ENCODE measurements at places on chromosomes 7 and 10. TPM values are rescaled to one million over a fixed set of nuclear protein-coding genes. Genes with fewer than 3 reads are reported as not detected.

ADAM12 gene
- 0.19 TPM for total RNA-seq

PPP1R17 gene
- 2.5 TPM for total RNA-seq

TMEM196 gene
- 0.07 TPM for total RNA-seq

CYP17A1 gene
- total RNA-seq: not detected

PAPOLB gene
- total RNA-seq: 0.11 TPM

ADAMTS14 gene
- 2.3 TPM for total RNA-seq

GAD2 gene
- total RNA-seq: 0.47 TPM

CALN1 gene
- 15.2 TPM for total RNA-seq

CCDC3 gene
- 3.8 TPM for total RNA-seq

LGI1 gene
- not detected for total RNA-seq

BLNK gene
- total RNA-seq: not detected

GSTO1 gene
- 33.8 TPM for total RNA-seq

PTN gene
- total RNA-seq: 28.6 TPM

- DNase-seq: no peak
Measured at GRCh38 chr10:60175441-60175971, 214.2 kb downstream of the ANK3 start.

DNA sequence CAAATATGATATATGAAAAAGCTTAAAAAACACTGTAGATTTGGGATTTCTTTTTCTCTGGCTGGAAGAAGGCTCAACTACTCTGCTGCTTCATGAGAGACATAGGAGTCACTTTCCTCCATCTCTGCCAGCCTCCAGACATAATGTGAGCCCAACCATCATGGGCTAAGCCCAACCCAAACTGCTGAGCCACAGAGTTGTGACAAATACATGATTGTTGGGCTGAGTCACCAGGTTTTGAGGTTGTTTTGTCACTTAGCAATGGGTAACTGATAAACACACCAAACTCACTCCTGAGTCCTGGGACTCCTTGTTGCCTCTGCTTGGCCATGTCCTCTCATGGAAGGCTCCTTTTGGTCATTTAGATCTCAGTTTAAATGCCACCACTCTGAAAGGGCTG lies 381.8 kb upstream of the FZD8 start:
- no peak for DNase-seq

GRCh38 chr10:65911151-65911835 lies 1014.5 kb upstream of the LRRTM3 start:
- no peak for DNase-seq

GRCh38 chr7:158694650-158695049 lies 10.0 kb downstream of the NCAPG2 start:
- no peak for DNase-seq

GRCh38 chr7:8184221-8184620 lies 77.7 kb downstream of the ICA1 start:
- DNase-seq: no peak

DNA sequence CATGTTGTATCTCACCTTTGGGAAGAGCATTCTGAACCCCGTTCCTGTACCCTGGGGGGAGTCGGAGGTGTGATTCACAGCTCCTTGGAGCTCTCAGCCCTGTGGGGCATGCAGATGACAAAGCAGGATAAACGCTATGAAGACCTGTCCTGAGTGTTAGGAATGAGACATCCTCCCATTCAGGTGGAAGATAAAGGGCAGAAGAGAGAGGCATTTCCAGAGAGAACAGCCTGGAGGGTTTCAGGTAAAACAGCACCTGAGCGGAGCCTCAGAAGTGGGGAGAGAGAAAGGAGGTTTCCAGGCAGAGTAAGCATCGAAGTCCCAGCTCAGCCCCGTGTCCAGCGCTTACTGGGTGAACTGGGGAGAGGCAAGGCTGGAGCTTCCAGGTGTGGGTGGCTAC lies 288.9 kb downstream of the KLF6 start:
- DNase-seq: no peak

GRCh38 chr7:91264924-91265681 lies 870 bp downstream of the FZD1 start:
- DNase-seq: no peak

DNA sequence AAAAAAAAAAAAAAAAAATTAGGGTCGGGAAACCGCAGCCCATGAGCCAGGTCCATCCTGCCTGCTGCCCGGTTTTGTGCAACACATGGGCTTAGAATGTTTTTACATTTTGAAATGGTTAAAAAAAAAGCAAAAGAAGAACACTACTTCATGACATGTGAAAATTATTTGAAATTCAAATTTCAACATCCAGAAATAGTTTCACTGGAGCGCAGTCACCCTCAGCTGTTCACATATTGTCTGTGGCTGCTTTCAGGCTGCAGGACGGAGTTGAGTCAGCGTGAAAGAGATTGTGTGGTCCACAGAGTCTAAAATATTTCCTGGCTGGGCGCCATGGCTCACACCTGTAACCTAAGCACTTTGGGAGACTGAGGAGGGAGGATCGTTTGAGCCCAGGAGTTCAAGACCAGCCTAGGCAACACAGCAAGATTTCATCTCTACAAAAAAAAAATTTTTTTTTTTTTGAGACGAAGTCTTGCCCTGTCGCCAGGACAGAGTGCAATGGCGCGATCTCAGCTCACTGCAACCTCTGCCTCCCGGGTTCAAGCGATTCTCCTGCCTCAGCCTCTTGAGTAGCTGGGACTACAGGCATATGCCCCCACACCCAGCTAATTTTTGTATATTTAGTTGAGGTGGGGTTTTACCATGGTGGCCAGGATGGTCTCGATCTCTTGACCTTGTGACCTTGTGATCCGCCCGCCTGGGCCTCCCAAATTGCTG lies 63.9 kb upstream of the ECHDC3 start:
- no peak for DNase-seq

DNA sequence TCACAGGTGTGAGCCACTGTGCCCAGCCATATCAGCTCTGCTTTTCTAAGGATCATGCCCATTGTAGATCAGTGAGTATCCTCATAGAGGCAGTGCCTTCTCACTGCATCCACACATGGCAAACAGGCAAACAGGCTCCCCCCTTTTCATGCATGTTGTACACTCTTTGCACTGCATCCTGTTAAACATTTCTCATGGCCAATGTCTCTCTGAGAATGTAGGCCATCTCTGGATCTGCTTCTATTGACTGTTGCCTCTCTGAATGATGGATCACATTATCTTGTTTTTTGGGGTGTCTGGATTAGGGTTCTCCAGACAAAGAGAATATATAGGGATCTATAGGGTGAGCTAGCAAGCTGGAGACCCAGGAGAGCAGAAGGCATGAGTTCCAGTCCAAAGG lies 13.1 kb upstream of the PPIA start:
- DNase-seq: no peak

DNA sequence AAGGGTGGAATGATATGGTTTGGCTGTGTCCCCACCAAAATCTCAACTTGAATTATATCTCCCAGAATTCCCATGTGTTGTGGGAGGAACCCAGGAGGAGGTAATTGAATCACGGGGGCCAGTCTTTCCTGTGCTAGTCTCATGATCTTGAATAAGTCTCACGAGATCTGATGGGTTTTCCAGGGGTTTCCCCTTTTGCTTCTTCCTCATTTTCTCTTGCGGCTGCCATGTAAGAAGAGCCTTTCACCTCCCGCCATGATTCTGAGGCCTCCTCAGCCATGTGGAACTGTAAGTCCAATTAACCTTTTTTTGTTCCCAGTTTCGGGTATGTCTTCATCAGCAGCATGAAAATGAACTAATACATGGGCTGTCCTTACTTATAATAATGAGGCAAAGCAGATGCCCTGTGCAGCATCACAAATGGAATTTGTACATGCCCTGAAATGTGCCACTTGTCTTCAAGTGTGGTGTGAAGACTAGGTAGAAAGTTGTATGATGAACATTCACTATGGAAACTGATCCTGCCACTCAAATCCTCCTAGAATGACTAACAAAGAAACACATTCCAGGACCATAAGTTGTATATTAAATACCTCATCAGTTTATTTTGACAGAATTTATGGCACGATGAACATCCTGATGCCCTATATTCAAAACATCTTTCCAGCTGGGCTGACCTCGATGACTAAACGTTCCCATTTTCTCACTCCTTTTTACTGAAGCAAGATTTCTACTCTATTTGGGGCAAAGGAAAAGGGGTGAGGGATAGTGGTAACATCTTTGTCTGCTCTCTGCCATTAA lies 122.8 kb upstream of the CTTNBP2 start:
- DNase-seq: no peak

- DNase-seq: no peak
Measured at GRCh38 chr7:38880454-38880853, 28.5 kb downstream of the VPS41 start.

- no peak for DNase-seq
Measured at GRCh38 chr10:78437998-78438906, 404.6 kb downstream of the RPS24 start.

Data from H1 (cell line).